Bronchial epithelial cell (primary cell): ENCODE measurements at places on chromosomes 5 and 9. TPM values are rescaled to one million over a fixed set of nuclear protein-coding genes. Genes with fewer than 3 reads are reported as not detected.

DNA sequence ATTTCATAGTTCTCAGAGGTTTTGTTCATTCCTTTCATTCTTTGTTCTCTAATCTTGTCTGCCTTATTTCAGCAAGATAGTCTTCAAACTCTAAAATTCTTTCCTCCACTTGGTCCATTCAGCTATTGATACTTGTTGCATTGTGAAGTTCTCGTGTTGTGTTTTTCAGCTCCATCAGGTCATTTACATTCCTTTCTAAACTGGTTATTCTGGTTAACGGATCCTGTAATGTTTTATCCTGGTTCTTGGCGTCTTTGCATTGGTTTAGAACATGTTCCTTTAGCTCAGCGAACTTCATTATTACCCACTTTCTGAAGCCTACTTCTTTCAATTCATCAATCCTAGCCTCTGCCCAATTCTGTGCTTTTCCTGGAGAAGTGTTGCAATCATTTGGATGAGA lies 45.1 kb upstream of the TXNDC8 start:
- DNase-seq, result no peak

DNA sequence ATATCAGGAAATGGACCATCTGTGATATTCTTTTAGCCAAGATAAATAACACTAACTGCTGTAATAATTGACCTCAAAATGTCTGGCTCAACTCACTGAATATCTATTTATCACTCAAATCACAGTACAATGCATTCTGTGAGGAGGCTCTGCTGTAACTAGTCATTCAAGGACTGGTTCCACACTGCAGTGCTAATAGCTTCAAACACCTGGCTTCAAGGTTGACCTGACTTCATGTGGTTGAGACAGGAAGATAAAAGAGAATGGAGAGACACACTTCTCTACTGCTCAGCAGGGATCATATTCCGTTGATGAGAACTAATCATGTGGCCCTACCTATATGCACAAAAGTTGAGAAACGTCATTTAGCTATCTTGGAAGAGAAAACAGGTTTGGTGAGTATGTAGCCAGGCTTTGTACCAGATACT lies 3.4 kb upstream of the RHOBTB3 start:
- peak; percentile 90 for DNase-seq

- DNase-seq, result no peak
These were observed 54.5 kb downstream of the ADAM19 start for GRCh38 chr5:157520911-157521703.

Gene MARCHF3
- total RNA-seq, result 1.6 and 6.5 TPM in 2 replicates
